Neural progenitor cell (in vitro differentiated cells): ENCODE measurements at places on chromosomes 6 and 20. TPM values are rescaled to one million over a fixed set of nuclear protein-coding genes. Genes with fewer than 3 reads are reported as not detected.
A peak's percentile ranks its signal among the peaks of the same experiment; 100 is the strongest.

DNA sequence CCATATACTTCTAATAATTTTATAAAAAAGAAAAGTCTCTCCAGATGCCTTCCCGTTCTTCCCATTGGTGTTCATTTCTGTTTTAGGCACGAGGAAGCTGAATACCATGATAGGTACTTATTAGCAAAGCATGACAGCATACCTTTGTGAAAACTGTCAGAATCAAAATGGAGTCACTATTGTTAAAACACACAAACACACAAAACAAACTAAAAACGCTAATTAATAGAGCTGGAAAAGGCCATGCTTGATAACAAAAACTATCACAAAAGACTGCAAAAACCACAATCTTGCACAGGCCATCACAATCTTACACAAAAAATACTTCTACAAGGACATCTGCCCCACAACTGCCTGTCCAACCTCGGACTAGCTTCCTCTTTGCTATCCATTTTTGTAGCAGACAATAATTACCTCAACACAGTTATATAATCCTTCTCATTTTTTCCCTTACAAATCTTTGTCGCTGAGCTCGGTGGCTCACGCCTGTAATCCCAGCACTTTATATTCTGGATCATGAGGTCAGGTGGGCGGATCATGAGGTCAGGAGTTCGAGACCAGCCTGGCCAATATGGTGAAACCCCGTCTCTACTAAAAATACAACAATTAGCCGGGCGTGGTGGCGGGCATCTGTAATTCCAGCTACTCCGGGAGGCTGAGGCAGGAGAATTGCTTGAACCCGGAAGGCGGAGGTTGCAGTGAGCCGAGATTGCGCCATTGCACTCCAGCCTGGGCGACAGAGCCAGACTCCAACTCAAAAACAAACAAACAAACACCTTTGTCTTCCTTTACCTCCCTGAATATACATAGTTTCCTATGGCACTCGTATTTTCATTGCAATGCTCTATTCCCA lies 3.2 kb upstream of the ABT1 start:
- H3K36me3 ChIP-seq: no peaks in the 10 kb centered on the region
- no peak overlapping the region for H3K27ac ChIP-seq
- H3K27me3 ChIP-seq: peaks cover 44% of the 10 kb centered on the region

CDH26 gene
- 0.09 TPM in 1 of 2 replicates, not detected in the other for total RNA-seq

DNA sequence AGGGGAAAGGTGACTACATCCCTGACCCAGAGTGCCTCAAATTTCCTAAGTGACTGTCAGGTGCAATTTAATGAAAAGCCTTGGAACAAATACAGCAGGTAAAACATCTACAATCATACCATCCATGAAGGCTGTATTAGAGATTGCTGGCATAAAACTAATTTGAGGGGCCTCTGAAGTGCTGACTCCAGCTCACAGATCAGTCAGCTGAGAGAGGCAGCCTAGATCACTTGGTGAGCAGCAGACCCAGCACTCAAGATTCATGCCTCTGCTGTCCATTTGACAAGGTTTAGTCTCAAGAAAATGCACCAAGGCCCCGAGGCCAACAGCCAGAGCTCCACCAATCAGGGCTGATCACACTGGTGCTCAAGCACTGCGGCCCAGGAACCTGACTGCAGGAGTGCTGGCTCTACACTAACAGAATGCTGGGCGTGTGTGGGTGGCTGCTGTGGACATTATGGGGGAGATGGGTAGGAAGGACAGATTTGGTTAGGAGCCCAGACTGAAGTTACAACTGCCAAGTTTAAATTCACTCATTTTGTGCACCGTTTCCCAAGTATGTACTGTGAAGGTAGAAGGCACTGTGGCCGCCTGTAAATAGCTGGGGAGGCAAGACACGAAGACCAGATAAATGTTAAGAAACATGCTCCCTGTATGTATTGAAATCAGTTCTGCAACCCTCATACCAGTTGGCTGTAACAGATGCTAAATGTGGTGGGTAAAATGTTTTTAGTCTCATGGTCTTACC lies 28.2 kb downstream of the SNX5 start:
- peaks cover 25% of the 10 kb centered on the region for H3K4me1 ChIP-seq
- peaks cover 17% of the 10 kb centered on the region for H3K27me3 ChIP-seq
- no peak overlapping the region for H3K27ac ChIP-seq
- H3K36me3 ChIP-seq: peaks cover 5% of the 10 kb centered on the region

GRCh38 chr6:5481033-5481432 lies 219.7 kb downstream of the FARS2 start:
- no peak overlapping the region for H3K4me3 ChIP-seq
- no peaks in the 10 kb centered on the region for H3K36me3 ChIP-seq
- no peaks in the 10 kb centered on the region for H3K27me3 ChIP-seq
- peak; percentile 23 for DNase-seq
- peaks cover 20% of the 10 kb centered on the region for H3K4me1 ChIP-seq

C20orf96 gene
- total RNA-seq: 5.0 and 6.0 TPM in 2 replicates

XKR7 gene
- 0.07 and 0.19 TPM in 2 replicates for total RNA-seq

- H3K4me1 ChIP-seq: no peaks in the 10 kb centered on the region
- no peak for DNase-seq
- no peaks in the 10 kb centered on the region for H3K27me3 ChIP-seq
- no peaks in the 10 kb centered on the region for H3K36me3 ChIP-seq
These were observed at the start of gene TREM1 for GRCh38 chr6:41286544-41287346. Gene TREM1 (minus strand): TSS chr6:41286682. CDS start chr6:41286655, 27 bp downstream.

- no peak overlapping the region for H3K4me3 ChIP-seq
- H3K27me3 ChIP-seq: no peaks in the 10 kb centered on the region
- no peaks in the 10 kb centered on the region for H3K36me3 ChIP-seq
- no peaks in the 10 kb centered on the region for H3K4me1 ChIP-seq
- no peak overlapping the region for H3K27ac ChIP-seq
- no peak for DNase-seq
These were observed 62.6 kb downstream of the TOX2 start for GRCh38 chr20:43977252-43977651.

GRCh38 chr6:147142684-147143245 lies 61.5 kb upstream of the STXBP5 start:
- no peak overlapping the region for H3K27ac ChIP-seq
- no peak for DNase-seq
- H3K36me3 ChIP-seq: no peaks in the 10 kb centered on the region
- H3K4me3 ChIP-seq: no peak overlapping the region

BPIFA2 gene
- total RNA-seq: not detected in 2 replicates

ADA gene
- 29.7 and 52.5 TPM in 2 replicates for total RNA-seq

GRCh38 chr20:3231116-3231515 lies 7.9 kb downstream of the SLC4A11 start:
- no peak for DNase-seq
- H3K4me1 ChIP-seq: no peaks in the 10 kb centered on the region
- peaks cover 7% of the 10 kb centered on the region for H3K27me3 ChIP-seq
- H3K36me3 ChIP-seq: no peaks in the 10 kb centered on the region
- no peak overlapping the region for H3K27ac ChIP-seq
- H3K4me3 ChIP-seq: no peak overlapping the region

- no peaks in the 10 kb centered on the region for H3K27me3 ChIP-seq
- DNase-seq: no peak
- H3K27ac ChIP-seq: no peak overlapping the region
These were observed 117.4 kb downstream of the ASCC3 start for GRCh38 chr6:100763617-100764241.

IMPG1 gene
- total RNA-seq: not detected in 2 replicates

CGA gene
- total RNA-seq: 0.46 TPM in 1 of 2 replicates, not detected in the other

- no peak overlapping the region for H3K4me3 ChIP-seq
- no peak for DNase-seq
- no peaks in the 10 kb centered on the region for H3K36me3 ChIP-seq
- H3K4me1 ChIP-seq: no peaks in the 10 kb centered on the region
- no peak overlapping the region for H3K27ac ChIP-seq
These were observed 532 bp upstream of the NPBWR2 start for GRCh38 chr20:64107736-64108457.

MCHR2 gene
- not detected in 2 replicates for total RNA-seq

CDH22 gene
- total RNA-seq: 0.13 and 0.28 TPM in 2 replicates
